ENCODE measurements at places on chromosomes 3 and 15. TPM values are rescaled to one million over a fixed set of nuclear protein-coding genes. Genes with fewer than 3 reads are reported as not detected.

GRCh38 chr3:157166561-157166960 is 6.6 kb upstream of the CCNL1 start:
- no peak for DNase-seq

- no peak for DNase-seq
These were observed 20.3 kb upstream of the PLSCR4 start for GRCh38 chr3:146271180-146271579.

DNA sequence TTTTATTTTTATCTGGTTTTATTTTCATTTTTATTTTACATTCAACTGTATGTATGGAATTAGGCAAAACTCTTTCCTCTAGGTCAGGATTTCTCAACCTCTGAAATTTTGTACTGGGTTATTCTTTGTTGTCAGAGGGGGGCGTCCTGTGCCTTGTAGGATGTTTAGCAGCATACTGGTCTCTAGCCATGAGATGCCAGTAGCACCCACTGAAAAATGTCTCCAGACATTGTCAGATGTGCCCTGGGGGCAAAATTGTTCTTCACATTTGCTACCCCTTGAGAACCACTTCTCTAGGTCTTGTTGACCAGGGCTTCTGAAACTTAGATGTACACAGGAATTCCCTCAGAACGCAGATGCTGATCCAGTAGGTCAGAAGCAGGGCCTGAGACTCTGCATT is 5.4 kb downstream of the CHRNA5 start:
- DNase-seq: no peak

- no peak for DNase-seq
These were observed 6.1 kb upstream of the PLSCR4 start for GRCh38 chr3:146256851-146257486.

DNA sequence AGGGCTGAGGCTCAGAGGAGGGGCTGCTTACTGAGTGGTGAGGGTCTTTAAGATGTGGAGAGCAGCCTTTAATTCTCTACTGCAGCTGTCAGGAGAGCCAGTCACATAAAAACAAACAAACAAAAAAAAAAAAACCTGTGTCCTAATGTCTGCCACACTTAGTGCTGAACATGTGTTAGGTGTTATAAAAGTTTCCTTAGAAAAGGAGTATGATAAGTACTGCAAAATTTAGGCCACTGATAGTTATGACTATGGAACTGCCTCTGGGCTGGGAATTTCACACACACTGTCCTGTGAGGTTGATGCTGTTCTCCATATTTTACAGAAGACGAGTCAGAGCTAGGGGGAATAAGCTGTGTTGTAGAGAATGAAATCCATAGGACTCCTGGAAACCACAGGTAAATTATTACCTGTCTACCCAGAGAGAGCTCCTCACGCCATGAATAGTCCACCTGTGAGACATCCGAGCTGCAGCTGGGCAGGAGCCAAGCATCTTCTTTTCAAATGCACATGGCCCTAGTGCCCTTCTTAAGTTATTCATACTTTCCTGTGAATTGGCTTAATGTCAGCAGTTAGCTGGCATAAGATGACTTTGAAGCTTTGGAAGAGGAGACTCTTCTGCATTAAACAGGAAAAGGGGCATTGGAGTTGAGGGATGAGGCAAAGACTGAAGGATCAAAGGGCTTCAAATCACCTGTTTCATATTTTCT is 34.5 kb upstream of the SKOR1 start:
- no peak for DNase-seq

- no peak for DNase-seq
These were observed 104.7 kb upstream of the SLC7A14 start for GRCh38 chr3:170690661-170690981.

- no peak for DNase-seq
These were observed 1.9 kb downstream of the NFKBIZ start for GRCh38 chr3:101851072-101851770.

DNA sequence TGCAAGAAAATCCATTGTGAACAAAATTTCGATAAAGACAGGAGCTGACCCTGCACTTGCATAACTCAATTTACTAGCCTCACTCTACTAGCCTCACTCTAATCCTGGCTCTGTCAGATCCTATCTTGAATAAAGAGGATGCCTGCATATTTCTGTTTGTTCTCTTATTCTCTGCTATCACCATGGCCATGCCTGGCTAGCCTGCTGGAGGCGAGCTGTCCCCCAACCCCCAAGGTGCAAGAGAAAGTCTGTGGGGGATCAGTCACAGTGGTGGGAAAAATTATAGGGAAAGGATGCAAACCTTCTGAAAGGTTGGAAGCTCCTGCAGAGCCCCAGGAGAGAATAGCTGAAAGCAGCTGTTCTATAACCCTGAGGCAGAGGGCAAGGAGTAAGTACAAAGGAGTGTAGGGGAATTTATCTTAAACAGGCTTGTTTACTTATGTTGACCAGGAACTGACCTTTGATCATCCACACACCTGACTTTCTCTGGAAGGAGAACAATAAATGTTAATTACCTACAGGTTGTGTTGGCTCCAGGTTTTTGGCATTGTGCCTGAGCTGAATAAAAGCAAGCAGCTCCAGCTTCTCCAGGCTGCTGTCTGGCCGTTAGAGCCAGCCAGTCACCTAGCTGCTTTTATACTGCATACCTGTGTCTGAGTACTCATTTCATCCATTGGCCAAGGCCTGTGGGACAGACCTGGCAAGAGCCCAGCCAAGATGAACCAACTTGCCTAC is 137.7 kb upstream of the RASGRP1 start:
- DNase-seq: no peak

DNA sequence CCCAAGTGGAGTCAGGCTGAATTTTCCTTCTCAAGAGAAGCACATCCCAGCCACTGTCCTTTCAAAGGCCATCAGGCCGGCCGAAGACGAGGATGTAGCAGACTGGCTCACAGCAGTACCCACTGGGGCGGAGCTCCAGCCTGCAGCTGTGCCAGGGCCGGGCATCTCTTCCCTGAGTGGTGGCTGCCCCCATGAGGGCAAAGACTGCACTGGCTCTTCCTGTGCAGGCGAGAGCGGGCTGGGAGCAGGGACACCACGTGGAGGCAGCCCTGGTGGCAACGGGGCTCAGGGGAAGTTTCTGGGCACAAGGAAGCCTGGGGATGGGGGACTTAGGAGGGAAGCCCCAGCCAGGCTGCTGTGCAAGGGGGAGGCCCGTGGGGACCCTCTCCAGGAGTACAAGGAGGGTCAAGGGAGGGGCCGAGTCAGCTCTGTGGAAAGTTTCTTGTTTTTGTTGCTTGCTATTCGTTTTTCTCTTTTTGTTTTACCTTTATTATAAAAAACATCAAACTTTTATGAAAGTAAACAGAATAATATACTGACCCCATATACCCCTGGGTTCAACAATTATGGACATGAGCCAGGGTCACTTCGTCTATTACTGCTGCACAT is 66.1 kb downstream of the RPN1 start:
- DNase-seq: no peak

- DNase-seq: no peak
These were observed 8.6 kb downstream of the LPCAT4 start for GRCh38 chr15:34358367-34358766.

DNA sequence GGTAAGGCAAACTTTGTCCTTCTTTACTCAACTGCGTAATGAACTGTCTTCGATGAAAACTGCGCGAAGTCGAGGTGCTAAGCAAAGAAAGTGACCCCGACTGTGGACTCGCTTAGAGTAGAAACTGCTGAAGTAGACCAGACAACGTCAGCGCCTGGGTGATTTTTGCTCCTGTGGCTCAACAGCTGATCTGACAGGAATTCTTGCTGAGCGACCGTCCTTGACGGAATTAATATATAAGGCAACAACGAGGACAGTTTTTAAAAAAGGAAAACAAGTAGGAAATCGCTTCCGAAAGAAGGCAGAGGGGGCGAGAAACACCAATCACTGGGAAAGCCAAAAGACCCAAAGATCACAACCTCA is 541 bp downstream of the RPS27L start:
- DNase-seq: peak; percentile 79

- peak; percentile 80 for DNase-seq
These were observed 227.3 kb downstream of the ITPR1 start for GRCh38 chr3:4720316-4721075.

DNA sequence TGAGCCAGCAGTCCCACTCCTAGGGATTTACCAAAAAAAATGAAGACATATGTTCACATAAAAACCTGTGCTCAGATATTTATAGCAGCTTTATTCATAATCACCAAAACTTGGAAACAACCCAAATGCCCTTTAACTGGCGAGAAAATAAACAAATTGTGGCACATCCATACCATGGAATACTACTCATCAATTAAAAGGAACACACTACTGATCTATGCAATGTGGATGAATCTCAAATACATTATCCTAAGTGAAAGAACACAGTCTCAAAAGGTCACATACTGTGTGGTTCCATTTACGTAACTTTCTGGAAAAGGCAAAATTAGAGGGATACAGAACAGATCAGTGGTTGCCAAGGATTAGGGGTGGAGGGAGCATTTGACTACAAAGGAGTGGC is 394.5 kb downstream of the SHQ1 start:
- DNase-seq: no peak

DNA sequence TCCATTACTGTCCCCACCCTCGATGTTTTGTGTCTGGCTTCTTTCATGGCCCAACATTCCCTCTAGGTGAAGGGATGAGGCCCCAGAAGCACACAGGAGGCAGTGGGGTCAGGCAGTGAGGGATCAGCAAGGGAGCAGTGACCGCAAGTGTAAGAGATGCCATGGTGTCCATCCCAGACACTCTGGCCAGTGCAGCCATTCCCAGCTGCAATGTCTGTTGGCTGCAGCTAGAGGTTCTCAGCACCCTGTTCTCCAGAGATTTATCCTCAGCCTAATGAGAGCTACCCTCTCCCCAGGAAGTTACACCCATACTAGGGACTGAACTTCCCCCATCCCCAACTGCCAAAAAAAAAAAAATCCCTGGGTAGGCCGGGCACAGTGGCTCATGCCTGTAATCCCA is 40.2 kb downstream of the TRANK1 start:
- DNase-seq: no peak

DNA sequence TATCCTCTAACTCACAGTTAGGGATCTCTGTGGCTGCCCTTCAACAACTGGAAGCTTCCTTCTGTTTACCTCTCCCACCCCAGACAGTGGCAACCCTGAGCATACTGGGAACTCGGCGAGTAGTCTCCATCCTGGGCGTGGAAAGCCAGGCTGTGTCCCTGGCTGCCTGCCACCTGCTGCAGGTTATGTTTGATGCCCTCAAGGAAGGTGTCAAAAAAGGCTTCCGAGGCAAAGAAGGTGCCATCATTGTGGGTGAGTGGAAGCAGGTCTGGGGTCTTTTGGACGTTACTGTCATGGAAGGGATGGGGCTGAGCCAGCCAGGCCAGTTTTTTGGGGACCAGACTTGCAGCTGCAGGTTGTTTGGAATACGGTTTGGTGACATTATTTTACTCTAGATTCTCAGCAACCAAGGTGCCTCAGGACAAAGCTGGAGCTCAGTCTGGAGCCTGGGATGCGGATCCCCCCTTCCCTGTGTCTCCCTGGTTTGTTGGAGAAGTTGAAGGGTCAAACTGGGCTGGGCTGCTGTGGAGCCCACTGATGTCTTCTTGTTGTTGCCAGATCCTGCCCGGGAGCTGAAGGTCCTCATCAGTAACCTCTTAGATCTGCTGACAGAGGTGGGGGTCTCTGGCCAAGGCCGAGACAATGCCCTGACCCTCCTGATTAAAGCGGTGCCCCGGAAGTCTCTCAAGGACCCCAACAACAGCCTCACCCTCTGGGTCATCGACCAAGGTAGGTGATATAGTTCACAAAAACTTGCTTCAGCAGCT is 7.5 kb downstream of the UNC45A start:
- DNase-seq: no peak

DNA sequence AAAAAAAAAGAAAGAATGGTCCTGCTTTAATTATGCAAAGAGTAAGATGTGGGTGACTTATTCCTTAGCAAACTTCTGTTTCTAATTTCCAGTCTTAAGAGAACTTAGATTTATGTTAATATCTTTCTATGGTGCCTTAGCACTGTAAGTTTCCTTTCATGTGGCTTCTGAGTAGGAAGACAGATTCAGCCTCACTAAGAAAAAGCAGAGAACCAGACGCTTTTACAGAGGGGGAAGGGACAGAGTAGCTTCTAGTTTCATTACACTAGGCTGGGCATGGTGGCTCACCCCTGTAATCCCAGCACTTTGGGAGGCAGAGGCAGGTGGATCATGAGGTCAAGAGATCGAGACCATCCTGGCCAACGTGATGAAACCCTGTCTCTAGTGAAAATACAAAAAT is 95.0 kb downstream of the DHX30 start:
- DNase-seq: no peak

GRCh38 chr15:90883526-90883975 is 753 bp upstream of the FES start:
- DNase-seq: no peak

DNA sequence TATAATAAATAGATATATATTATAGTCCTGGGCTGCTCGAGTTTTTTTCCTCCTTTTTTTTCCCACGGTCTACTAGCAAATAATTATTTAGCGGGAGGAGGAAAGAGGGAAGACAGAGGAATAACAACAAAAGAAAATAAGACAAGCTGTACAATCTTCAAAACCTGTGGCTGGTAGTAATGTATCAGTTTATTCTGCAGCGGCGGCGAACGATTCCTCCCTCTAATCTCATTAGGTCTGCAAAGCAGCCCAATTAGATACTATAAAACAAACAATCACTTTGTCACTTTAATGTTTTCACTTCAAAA is 390 bp upstream of the TLE3 start:
- no peak for DNase-seq

- no peak for DNase-seq
These were observed 165.5 kb upstream of the TGFBR2 start for GRCh38 chr3:30440880-30441279.

- no peak for DNase-seq
These were observed 27.6 kb downstream of the LMCD1 start for GRCh38 chr3:8529181-8529637.

DNA sequence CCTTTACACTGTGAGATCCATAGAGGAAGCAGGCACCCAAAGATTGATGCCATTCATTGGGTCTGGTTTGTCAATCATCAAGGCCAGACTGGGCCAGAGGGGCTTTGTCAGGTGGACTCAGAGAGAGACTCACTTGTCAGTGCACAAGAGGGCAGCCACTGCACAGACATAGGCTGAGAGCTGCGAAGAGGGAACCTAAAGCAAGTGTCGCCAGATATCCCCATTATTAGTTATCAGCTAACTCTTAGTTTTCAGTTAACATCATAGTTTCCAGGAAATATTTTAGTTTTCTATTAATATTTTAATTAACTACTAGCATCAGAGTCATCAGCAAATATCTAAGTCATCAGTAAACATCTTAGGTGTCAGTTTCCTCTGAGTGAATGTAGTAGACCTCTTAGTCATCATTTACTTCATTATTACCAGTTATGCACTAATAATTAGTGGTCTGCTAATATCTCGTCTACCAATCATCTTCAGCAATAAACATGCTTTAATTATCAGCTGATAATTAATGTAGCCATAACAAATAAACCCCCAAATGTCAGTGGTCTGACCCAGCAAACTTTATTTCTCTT is 41.7 kb upstream of the LIMD1 start:
- DNase-seq: peak; percentile 4

The ZNF620 gene
- total RNA-seq: 1.5 TPM

The OXTR gene
- total RNA-seq: 0.30 TPM

The COLQ gene
- total RNA-seq: 41.7 TPM

The SSUH2 gene
- 2.4 TPM for total RNA-seq

The B3GALNT1 gene
- 75.1 TPM for total RNA-seq

The TAMM41 gene
- total RNA-seq: 12.0 TPM

The FBXW12 gene
- total RNA-seq: not detected

Data from cardiac septum (tissue), 1 donor.